ENCODE measurements at places on chromosomes 13 and 19. TPM values are rescaled to one million over a fixed set of nuclear protein-coding genes. Genes with fewer than 3 reads are reported as not detected.

ZNF416 gene
- total RNA-seq: 7.1 TPM

PRKCSH gene
- total RNA-seq: 357 TPM

IL11 gene
- total RNA-seq: 0.69 TPM

PSG3 gene
- not detected for total RNA-seq

CNN1 gene
- 1,051 TPM for total RNA-seq

IGFL2 gene
- total RNA-seq: not detected

OR10H1 gene
- total RNA-seq: not detected

KLF1 gene
- total RNA-seq: not detected

NLRP11 gene
- total RNA-seq: 0.17 TPM

SLC27A1 gene
- 37.1 TPM for total RNA-seq

CLEC11A gene
- total RNA-seq: 15.1 TPM

DNA sequence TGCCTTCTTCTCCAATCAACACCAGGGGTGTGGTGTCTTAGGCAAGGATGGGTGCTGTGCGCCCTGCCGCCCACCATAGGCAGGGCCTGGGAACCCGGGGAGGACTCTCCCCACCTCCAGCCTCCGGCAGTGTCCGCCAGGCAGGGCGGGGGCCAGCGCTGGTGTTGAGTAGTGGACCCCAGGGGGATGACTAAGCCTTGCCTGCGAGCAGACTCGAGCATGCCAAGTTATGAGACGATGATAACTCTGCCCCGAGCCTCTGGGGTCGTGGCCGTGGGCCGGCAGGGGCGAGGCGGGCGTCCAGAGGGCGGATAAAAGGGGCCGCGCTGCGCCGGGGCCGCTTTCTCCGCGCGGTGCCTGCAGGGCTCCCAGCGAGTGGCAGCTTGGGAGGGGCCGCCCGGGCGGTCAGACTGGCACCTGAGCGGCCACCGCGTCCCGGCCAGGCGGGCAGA lies at the start of gene MEDAG:
Gene MEDAG, plus strand, starts transcription at position 340 of the 452 bp plus-strand sequence. CDS start 245 bp downstream, outside the sequence.
- no peak for DNase-seq

DNA sequence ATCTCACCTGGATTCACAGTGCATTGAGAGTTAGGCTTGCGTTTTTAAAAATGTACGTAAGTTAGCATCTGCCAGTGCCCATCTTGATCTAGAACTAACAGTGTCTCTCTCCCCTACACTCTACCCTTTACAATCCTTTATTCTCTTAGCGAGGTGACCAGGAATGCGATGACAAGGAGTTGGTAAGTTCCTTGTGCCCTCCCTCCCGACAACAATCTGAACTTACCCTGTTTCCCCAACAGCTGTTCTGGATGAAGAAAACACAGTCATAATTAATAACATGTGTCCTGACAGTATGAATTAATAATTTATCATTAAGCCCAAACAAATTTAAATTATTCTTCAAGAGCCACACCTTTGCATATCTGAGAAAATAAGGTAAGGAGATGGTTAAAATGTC lies 6.3 kb downstream of the TSHZ3 start:
- DNase-seq: no peak

- DNase-seq: peak; percentile 69
Observed at GRCh38 chr19:38095411-38096308, 128.4 kb downstream of the DPF1 start.

- DNase-seq: no peak
Observed at GRCh38 chr19:28971049-28971448, 241.9 kb downstream of the UQCRFS1 start.

- no peak for DNase-seq
Observed at GRCh38 chr19:17227798-17228367, 1.9 kb downstream of the OCEL1 start.

DNA sequence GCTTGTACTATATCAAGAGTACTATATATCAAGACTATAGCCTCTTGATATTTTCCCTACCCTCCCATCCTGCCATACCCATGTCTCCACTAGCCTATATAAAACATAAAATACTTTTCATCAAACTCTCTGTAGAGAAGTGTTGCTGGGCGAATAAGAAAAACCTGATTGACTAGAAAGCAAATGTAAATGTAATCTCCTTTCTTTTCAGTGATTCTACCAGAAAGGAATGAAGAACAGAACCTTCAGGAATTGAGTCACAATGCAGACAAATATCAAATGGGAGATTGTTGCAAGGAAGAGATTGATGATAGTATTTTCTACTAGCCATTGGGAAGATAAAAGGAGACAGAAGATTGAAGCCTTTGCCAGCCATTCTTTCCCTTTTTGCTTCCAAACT lies 89.2 kb downstream of the KCNRG start:
- DNase-seq: no peak

- DNase-seq: no peak
Observed at GRCh38 chr19:38224014-38224862, at the start of gene DPF1. Gene DPF1, minus strand, starts transcription at chr19:38224222. Its CDS starts 80 bp downstream, at chr19:38224142.

GRCh38 chr19:45428384-45429231 lies 4.9 kb upstream of the ERCC1 start:
- no peak for DNase-seq

GRCh38 chr13:51453959-51454703 lies 1.3 kb upstream of the INTS6 start:
- DNase-seq: no peak

GRCh38 chr19:11378319-11379189 lies 4.1 kb downstream of the SWSAP1 start:
- DNase-seq: no peak

DNA sequence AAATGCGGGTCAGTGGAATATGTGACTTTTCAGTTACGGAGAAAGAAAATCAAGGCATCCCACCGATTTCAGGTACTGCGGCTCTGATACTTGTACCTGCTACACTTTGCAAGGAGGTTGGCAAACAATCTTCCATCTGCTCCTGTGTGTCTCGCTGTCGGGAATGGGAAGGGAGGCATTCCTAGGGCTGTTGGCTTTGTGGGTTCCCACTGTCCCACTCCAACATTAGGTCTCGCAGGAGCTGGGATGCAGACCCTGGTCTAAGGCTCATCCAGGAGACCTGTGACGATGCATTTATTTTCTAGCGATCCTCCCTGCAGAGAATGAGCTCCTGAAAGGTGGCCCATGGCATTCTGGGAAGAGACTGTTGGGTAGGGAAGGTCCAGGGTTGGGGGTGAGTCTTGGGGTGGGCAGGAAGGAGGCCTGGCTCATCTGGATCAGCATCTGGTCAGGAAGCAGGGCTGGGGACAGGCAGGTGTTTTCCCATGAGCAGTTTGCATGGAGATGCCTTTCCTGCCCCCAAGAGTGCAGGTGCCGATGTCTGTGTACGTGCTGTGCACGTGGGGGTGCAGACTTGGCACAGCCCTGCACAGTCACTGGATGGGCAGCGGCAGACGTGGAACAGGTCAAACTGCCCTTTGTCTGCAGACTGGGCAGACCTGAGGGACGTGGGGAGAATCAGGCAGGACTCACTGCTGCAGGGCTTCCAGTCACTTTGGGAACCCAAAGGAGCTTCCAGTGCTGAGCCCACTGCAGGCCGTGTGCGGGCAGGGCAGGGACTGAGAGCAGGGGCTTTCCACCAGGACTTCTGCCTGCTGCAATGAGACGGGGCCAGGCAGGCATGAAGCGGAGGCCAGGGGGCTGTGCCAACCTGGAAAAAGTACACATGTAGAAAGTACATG lies 152.4 kb downstream of the TEX29 start:
- no peak for DNase-seq

DNA sequence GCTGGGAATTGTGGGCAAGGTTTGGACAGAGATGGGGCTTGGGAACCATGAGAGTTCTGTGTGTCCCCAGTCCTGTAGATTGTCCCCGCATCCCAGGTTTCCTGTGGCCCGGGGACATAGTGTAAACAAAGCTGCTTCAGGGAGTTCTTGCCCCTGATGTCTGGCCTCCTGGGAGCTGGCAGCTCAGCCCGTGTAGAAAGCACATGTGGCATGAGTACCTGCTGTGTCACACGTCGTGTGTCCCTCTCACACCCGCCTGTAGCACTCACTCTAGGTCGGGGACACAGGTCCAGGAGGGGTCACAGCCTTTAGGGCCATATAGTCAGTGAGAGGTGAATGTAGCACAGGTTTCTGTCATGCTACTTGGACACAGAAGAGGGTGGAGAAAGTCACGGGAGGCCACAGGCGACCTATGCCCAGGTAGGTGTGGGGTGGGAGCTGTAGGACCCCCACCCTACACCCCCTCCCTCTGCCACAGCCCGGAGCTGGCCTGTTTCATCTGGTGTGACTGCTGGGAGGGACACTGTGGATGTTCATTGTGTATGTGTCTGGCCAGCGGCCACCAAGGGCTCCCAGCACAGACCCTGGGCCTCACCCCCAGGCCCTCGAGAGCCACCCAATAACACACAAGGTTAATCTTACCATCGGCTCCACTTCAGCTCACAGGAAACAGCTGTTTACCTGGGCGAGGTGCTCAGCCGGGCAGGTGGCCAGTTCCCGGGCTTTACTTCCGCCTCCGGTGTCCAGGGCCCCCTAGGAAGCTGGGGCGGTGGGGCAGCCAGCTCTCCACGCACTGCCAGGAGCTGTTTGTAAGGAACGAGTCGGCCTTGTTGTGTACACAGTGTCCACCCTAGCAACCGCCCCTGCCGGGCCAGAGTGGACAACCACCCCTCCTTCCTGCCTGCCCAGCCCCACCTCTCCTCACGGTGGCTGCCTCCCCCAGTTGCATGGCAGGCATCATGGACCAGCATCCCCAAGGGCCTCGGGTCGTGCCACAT lies 49.7 kb downstream of the COMP start:
- DNase-seq: peak; percentile 84

DNA sequence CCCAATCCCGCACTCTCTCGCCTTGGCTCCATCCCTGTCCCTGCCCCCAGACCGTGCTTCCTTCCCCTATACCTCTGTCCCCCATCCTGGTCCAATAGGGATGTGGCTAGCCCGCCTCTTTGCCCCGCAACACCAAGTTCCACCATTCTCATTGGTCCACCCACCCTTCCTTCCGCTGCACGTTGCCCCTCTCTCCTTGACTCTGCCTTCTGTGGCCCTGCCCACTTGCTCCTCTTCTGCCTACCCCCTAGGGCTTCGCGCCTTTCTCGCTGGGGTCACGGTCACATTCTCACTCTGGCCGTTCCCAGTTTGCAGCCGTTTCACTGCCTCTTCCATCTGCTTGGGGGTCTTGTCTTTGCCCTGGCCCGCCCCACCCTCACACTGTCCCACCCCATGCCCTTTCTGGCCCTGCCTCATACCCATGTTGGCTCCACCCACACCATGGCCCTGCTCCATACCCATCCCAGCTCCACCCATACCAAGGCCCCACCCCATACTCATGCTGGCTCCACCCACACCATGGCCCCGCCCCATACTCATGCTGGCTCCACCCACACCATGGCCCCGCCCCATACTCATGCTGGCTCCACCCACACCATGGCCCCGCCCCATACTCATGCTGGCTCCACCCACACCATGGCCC lies 4.5 kb upstream of the ARHGAP45 start:
- DNase-seq: no peak

DNA sequence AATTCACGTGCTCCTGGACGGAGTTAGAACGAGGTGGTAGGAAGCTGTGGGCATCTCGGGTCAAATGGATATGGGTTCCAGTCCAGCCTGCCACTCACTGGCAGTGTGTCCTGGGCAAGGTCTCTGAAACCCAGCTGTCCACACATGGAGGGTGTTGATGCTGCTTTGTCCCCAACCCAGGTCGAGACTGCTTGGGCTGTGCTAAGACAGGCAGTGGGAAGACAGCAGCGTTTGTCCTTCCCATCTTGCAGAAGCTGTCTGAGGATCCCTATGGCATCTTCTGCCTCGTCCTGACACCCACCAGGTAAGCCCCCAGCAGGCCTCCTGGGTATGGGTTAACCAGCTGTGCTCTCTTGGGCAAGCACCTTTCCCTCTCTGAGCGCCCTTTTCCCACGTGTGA lies 885 bp downstream of the DDX49 start:
- no peak for DNase-seq

DNA sequence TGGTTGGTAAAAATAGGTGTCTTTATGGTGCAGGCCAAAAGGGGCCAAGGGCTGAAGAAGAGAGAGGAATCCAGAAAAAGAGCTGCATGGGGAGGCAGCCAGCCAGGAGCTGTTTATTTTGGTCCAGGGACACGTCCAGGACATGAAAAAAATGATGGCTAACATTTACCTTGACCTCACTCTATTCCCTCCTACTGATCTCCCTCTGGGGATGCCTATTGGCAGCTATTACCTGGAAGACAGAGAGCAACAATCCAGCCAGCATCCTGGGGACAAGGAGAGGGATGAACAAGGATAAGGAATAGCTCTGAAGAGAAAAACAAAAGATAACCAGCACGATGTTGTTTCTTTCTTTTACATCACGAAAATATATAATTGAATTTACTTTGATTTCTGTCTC lies 1599.6 kb downstream of the SLITRK5 start:
- DNase-seq: no peak

DNA sequence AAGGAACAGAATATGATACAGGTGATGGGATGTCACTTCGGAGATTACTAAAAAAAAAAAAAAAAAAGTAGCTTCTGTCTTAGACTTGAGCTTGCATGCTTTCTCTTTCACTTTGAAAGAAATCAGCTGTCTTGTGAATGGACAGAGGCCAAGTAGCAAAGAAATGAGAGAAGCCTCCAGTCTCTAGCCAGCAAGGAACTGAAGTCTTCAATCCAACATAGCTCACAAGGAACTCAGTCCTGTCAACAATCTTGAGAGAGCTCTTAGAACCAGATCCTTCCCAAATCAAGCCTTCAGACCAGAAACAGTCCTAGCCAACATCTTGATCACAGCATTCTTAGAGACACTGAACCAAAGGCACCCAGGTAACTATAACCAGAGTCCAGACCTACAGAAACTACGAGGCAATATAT lies 7.7 kb downstream of the N4BP2L2 start:
- peak; percentile 29 for DNase-seq

- no peak for DNase-seq
Observed at GRCh38 chr13:108302279-108302678, 32.8 kb downstream of the TNFSF13B start.

DNA sequence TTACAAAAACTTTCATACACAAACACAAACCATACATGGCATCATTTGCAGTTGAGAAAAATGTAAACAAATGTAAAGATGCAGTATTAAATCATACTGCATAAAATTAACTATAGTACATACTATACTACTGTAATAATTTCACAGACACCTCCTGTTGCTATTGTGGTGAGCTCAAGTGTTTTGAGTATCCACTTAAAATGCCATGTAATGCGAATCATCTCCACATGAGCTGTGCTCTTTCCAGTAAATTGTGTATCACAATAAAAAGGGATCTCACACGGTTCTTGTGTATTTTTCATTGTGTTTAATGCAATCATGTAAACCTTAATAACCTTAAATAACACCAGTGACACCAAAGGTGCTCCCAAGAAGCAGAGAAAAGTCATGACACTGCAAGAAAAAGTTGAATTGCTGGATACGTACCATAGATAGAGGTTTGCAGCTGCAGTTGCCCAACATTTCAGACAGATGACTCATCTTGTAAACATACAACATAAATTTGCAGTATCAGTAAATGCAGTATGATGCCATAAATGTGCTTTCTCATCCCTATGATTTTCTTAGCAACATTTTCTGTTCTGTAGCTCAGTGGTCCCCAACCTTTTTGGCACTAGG lies 166.6 kb downstream of the RAP2A start:
- DNase-seq: no peak

GRCh38 chr19:47486900-47487299 lies 2.9 kb upstream of the KPTN start:
- DNase-seq: no peak
